Effector CD4-positive, alpha-beta T cell (primary cell): ENCODE measurements at places on chromosomes 3 and 15.

DNA sequence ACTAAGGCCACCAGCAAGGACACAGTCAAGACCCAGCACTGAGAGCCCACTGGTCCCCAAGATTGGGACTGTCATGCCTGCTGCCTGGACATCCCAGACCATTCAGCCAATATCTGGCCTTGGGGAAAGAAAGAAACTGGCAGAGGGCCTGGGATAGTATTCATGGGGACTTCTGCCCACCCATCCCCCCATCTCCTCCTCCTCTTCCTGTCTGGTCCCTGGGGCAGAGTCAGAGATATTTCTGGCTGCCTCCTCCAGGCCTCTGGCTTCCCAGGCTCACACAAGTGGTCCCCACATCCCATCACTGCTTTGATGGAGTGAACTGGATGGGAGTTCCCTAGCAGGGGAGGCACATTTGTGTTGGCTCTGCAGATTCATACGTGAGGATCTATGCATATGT lies 4.2 kb upstream of the RASL12 start:
- DNase-seq: no peak

DNA sequence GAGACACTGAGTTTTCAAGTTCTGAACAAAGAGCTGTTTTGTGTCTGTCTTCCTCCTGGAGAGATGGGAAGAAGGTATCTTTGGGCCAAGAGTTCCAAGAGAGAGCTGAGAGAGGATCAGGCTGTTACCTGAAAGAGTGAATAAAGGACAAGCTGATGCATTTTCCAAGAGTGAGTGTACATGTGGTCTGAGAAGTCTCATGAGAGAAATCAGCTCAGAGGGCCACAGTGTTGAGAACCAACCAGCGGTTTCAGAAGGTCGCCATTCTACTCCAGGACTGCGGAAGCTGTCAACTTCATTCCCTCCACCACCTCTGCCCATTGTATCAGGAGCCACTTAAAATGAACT lies 42.7 kb upstream of the PPP2R3A start:
- DNase-seq: no peak

DNA sequence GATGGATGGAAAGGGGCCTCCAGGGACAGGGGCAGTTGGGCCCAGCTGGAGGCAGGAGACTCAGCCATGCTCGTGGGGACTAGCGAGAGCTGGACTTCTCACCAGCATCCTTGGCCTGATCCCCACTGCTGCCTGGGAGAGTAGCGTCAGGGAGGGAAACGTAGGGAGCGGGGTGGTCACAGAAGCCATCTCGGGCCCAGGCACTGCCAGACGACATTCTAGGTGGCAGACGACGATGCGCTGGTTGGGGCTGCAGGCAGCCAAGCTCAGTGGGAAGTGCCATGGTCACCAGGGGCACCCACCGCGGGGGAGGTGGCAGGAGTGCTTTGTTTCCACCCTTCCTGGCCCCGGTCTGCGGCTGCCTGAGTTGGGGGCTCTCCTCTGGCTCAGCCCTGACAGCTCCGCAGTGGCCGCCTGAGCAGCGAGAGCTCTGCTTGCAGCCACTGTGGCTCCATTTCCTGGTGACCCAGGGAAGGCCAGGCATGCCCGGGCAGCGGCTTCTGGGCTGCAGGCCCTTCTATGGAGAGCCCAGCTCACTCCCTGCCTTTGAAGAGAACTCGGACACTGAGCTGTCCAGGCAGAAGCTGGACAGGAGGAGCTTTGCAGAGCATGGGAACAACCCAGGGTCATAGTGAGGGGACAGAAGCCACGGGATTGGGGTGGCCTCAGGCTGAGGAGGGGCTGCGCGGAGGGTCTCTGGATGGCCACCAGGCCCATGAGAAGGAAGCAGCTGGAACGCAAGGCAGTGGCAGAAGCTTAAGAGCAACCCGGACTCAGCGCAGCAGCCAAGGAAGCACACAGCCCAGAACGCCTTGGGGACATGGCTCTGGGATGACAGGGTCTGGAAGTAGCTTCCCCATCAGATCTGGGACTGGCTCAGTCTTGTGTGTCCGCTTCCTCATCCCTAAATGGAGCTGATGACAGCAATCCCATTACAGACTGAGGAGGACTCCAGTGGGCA lies 30.8 kb downstream of the KLHL25 start:
- no peak for DNase-seq

- no peak for DNase-seq
These were observed 119.2 kb upstream of the UBE2E1 start for GRCh38 chr3:23686519-23686918.

DNA sequence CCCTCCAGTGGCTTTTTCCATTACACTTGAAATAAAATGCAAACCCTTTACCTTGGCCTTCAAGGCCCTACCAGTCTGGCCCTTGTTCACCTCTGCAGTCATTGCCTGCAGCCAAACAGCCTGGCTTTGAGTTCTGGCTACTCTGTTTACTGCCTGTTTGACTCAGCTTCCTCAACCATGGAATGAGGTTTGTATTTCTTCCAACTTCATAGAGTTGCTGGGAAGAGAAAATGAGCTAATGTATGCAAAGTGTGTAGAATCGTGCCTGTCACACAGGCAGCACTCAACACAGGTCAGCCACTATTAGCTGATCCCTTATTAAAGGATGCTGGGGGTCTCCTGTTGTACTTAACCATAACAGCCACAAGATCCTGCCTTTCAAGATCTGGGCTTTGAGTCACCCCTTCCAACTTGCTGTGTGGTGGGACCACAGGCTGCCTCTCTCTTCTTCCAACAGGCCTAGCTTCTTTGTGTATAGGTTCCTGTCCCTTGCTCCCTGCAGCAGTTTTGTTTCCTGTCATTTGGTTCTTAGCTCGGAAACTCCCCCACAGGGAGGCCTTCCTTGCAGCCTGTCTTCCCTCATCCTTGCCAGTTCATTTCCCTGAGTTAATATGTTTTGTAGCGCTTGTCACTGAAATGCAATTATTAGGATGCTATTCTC lies 6.4 kb downstream of the MED12L start:
- DNase-seq: no peak

- DNase-seq: no peak
These were observed 24.0 kb downstream of the ZNF148 start for GRCh38 chr3:125351152-125351551.
